Germinal center (tissue), 1 donor: ENCODE measurements at places on chromosomes 4 and X.

- DNase-seq: no peak
These were observed at the start of gene CCDC120 for GRCh38 chrX:49058794-49059193. Gene CCDC120, plus strand, starts transcription at chrX:49058999. Its CDS starts 3,043 bp downstream, at chrX:49062042.

DNA sequence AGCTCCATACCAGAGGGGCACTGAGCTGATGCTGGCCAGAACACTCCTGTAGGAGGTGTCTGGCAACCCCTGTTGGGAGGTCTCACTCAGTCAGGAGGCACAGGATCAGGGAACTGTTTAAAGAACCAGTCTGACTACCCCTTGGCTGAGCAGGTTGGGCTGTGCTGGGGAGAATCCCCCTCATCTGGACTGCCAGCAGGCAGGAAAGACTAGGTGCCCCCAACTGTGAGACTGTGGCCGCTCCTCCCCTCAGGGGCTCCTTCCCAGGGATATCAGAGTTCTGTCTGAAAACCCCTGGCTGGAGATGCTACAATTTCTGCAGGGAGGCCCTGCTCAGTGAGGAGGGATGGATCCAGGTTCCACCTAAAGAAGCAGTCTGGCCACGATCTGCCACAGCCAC lies 245.3 kb downstream of the MAPK10 start:
- no peak for DNase-seq

DNA sequence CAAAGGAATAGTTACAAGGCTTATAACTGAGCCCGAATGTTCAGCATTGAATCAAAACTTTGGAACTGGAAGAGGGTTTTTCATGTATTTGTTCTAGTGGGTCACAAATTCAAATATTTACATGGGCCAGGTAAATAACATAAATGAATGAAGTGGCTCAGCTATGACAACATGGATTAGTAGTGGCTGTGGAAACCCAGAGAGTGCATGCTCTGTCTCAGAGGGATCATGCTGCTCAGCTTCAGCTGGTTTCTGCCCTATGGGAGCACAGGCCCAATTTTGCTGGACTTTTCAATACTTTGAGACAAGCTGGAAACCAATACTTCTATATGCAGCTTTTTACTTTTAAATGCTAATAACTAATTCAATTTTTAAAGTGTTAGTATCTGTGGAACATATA lies 394.0 kb upstream of the TEX13C start:
- DNase-seq: no peak

- DNase-seq: no peak
These were observed 24.2 kb upstream of the GRPEL1 start for GRCh38 chr4:7092026-7092425.

DNA sequence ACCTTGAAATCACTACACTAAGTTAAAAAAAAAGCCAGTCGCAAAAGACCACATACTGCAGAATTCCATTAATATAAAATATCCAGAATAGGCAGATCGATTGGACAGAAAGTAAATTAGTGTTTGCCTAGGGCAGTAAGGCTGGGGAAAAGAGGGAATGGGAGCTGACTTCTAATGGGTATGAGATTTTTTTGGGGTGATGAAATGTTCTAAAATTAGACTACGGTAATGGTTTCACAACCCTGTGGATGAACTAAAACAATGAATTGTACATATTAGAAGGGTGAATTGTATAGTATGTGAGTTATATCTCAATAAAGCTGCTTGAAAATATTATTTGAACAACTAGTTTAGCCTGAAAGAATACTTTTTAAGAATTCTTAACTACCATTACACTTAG lies 6.7 kb upstream of the GPRIN3 start:
- DNase-seq: no peak

GRCh38 chrX:68650491-68650890 lies 3.0 kb downstream of the STARD8 start:
- DNase-seq: no peak

DNA sequence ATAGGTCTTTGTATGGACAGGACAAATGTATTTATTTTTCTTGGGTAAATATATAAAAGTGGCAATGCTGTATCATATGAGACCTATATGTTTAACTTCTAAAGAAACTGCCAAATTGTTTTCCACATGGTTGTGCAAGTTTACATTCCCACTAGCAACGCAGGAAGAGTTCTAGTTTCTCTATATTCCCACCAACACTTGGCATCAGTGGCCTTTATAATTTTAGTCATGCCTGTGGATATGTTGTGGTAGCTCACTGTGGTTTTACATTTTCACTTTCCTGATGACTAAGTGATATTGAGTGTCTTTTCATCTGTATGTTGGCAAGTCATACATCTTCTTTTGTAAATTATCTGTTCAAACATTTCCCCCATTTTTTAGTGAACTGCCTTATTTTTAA lies 126.0 kb downstream of the EMCN start:
- no peak for DNase-seq

- no peak for DNase-seq
These were observed 202.9 kb upstream of the SLC7A11 start for GRCh38 chr4:138445098-138445497.

- no peak for DNase-seq
These were observed 61.7 kb downstream of the HAND2 start for GRCh38 chr4:173468314-173468713.

- no peak for DNase-seq
These were observed 5.0 kb downstream of the COX18 start for GRCh38 chr4:73064536-73064935.

GRCh38 chr4:80655662-80656061 lies 320.1 kb downstream of the CFAP299 start:
- DNase-seq: no peak

GRCh38 chrX:111095974-111096895 lies at the start of gene PAK3:
Gene PAK3, plus strand, starts transcription at chrX:111096191. Its CDS starts 26,913 bp downstream, at chrX:111123104.
- DNase-seq: peak; percentile 4

- no peak for DNase-seq
These were observed 51.7 kb upstream of the MCF2 start for GRCh38 chrX:139759637-139760036.

DNA sequence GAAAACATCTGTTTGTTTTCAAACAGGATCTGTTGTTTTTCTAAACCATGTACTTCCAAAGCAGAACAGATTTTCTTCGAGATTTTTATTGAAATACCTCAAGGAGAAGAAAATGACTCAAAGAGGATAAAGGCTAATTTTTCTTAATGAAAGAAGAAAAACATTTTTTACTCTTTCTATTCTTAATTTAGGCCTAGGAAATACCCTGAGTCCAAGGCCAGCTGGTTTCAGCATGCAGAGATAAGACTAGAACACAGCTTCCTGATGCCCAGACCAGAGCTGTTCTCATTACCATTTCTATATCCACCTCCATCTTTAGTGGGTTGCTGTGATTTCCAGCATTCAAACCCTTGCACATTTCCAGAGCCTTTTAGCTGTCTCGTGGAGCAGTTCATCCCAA lies 18.3 kb downstream of the GAB1 start:
- DNase-seq: no peak

DNA sequence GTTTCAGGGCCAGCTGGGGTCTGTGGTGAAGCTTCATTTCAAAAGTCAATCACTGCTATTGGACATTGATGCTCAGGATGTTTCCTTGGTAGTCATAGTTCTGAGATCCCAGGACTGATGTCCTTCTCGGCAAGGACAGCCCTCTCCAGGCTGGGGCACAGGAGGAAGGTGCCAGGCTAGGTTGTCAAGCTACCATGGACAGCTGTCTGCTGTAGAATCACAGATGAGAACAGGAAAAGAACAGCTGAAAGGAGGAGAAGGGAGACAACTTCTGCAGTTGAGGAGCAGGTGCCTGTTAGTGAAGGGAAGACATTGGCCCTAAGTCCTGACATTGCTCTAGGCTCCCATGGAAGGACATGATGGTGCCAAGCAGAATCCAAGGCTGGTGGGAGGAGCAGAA lies 58.0 kb downstream of the XAGE2 start:
- DNase-seq: no peak

DNA sequence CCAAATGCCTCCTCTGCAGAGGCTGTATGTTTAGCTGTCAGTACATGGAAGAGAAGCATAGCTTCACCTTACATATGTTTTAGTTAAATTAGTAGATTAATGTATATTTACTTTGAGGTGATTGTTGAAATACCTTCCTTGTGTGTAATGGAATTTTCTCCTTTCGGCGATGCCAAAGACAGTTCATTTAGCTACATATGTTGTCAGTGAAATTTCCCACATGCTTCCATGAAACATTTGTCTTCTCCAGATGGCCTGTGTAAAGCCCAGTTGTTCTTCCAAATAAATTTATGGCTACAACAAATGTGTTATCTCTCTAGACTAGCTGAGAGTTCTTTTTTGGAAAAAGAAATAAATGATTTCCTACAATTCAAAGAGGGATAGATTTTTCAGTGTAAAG lies 95.2 kb downstream of the GPAT3 start:
- DNase-seq: no peak

GRCh38 chrX:43750248-43750676 lies 94.2 kb downstream of the MAOA start:
- peak; percentile 31 for DNase-seq

DNA sequence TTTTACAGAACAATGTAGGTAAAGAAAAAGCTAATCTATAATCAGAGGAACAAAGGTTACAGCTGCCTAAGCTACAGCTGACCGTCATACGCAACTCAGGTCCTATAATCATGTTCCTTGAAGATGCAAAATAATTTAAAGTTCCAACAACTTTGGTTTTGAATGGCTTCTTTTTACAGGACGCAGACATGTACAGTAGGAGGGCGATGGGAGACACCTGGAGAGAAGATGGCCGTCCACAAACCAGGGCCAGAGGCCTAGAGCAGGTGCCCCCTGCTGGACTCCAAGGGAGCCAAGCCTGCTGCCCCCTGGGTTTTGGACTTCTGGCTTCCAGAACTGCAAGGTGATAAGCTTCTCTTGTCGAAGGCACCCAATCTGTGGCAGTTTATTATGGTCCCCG lies 10.6 kb downstream of the HGFAC start:
- no peak for DNase-seq

DNA sequence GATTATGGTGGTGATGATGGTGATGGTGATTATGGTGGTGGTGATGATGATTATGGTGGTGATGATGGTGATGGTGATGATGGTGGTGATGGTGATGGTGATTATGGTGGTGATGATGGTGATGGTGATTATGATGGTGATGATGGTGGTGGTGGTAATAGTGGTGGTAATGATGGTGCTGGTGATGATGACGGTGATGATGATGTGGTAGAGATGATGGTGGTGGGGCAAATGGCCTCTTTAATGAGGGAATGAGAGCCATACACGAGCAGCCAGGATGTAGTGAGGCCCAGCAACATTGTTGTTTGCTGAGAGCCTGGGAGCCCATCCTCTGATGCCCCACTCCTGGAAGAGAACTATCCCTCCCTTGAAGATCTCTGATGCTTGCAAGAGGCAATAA lies 29.0 kb downstream of the HMX1 start:
- DNase-seq: no peak

- no peak for DNase-seq
These were observed 34.8 kb downstream of the GPR101 start for GRCh38 chrX:136999024-136999423.

DNA sequence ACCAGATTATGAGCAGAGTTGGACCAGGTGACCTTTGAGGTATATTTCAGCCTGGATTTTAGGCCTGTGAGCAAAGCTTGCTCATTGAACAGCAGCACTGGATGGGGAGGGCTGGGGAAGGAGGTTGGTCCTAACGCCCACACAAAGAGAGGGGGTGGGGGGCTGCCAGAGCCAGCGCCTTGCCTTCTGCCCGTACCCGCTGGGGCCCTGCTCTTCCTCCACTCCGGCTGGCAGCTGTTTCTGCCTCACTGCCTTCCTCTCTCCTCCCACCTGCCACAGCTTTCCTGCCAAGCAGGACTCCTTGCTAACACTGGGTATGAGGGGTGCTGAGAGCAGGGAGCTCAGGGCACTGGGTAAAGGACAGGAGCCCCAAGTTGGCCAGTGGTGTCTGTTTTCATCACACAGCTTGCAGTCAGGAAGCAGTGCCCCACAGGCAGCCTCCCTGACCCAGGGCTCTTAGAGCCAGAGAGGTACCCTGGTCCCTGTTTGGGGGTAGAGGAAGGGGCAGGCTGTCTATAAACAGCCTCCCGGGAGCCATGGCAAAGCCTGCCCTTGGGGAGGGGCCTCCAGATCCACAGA lies 6.1 kb downstream of the NALF2 start:
- no peak for DNase-seq

DNA sequence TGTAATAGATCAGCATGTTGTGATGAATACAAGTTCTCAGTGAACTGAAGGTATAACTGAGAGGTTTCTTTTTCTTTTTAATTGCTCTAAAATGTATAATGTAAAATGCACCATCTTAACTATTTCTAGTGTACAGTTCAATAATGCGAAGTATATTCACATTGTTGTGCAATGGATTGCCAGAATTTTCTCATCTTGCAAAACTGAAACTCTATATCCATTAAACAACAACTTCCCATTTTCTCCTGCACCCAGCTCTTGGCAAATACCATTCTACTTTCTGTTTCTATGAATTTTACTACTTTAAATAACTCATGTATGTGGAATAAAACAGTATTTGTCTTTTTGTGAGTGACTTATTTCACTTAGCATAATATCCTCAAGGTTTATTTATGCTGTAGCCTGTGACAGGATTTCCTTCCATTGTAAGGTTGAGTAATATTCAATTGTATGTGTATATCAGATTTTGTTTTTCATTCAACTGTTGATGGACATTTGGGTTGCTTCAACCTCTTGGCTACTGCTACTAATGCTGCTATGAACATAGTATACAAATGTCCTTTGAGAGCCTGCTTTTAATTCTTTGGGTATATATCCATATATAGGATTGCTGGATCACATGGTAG lies 53.5 kb upstream of the NPFFR2 start:
- no peak for DNase-seq

DNA sequence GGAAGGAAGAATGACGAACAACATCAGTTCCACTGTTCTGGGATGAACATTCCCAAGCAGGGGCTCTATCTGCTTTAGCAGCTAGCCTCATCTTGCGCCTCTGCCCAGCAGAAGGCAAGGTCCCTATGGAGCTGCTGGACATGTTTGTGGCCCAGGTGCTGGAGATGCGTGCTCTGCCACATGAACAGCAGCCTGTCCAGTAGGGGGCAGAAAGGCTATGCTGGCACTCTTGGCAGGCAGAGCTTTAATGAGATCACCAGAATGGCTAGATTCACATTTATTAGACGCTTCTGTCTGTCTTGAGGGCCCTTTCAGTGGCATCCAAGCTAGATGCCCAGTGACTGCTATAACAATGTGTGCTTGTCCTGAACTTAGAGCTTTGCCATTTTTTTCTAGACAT lies 1826.0 kb downstream of the STIM2 start:
- no peak for DNase-seq
